ENCODE measurements at places on chromosomes 1 and 21.

DNA sequence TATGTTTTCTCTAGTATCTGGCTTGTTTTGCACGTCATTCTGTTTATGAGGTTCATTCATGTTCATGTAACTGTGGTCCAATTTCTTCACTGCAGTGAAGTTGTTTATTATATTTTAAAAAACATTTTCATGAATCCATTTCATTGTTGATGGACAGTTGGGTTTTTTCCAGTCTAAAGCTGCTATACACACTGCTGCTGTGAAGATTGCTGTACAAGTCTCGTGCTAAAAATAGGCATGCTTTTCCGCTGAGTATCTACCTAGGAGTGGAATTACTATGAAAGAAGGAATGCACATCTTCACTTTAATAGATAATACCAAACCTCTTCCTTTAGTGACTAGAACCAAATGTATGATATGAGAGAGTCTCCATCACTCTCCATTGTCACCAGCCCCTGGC is 49.0 kb upstream of the ETS2 start:
- DNase-seq = no peak

- no peak for DNase-seq
These were observed 85.8 kb downstream of the NIBAN1 start for GRCh38 chr1:184888505-184888904.

GRCh38 chr1:110224240-110224995 is 14.3 kb downstream of the KCNC4 start:
- DNase-seq = no peak

GRCh38 chr1:178916448-178917174 is 45.7 kb upstream of the ANGPTL1 start:
- no peak for DNase-seq

- no peak for DNase-seq
These were observed 726 bp downstream of the TACSTD2 start for GRCh38 chr1:58576325-58576726.

GRCh38 chr1:244050835-244051444 is at the start of gene ZBTB18:
Gene ZBTB18, plus strand, starts transcription at chr1:244051283. Its CDS starts 149 bp downstream, at chr1:244051432.
- no peak for DNase-seq

DNA sequence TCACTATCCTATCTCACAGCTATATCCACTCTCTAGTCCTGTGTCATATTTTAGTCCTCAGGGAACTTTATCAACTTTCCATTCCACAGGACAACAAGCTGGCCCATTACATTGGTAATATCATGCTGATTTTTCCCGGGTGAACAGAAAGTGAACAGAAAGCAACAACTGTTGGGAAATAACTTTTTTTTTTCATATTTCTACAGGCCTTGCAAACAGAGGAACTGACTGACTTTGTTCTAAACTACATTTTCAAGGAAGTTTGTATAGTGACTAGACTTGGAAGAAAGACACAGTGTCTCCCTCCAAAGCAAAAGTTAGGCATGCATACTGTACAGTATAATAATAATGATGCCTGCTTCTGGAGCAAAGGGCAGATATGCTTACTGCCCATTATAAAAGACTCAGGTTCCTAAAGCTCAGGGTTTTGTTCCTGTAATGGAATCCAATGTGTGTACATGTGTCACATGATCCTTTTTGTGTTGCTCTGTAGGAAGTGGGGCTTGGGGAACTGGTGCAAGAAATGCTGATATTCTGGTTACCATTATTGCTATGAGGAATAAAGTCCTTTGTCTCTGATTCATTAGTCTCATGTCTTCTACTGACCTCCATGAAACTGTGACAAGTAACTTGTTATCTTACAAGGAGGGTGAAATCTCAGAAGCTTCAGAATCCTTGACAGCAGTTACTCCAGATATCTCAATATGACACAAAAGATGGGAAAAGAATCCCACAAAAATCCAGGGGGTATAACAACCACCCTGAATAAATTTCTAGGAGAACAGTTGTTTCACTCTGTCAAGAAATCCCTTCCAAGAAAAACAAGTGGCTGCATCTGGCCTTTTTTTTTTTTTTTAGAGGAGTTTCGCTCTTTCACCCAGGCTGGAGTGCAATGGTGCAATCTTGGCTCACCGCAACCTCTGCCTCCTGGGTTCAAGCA is 17.7 kb upstream of the NTPCR start:
- no peak for DNase-seq

- no peak for DNase-seq
These were observed 32.1 kb downstream of the LYST start for GRCh38 chr1:235834620-235835019.

DNA sequence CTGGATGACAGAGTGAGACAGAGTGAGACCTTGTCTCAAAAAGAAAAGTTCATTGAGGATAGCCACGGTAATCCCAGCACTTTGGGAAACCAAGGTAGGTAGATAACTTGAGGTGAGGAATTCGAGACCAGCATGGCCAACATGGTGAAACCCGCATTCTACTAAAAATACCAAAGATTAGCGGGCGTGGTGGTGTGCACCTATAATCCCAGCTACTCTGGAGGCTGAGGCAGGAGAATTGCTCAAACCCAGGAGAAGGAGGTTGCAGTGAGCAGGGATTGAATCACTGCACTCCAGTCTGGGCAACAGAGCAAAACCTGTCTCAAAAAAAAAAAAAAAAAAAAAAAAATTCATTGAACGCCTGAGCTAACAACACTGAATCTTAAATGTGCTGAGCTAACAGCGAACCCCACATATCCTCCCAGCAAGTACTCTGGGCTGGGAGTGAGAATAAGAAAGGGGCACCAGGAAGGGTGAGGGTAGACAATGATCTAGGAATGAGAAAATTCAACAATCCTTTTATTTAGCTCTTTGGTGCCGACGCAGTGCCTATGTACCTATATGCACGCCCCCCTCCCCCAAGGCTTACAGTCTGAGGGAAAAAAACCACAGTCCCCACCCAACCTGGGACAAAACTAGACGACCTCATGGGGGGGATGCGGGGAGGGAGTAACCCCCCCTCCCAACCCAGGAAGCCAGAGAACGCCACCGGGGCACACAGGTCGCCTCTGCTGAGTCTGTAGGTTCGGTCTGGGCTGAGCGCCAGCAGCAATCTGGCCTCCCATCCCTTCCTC is 1.4 kb upstream of the CACNA1S start:
- DNase-seq = no peak

- no peak for DNase-seq
These were observed 1.4 kb downstream of the B4GALT3 start for GRCh38 chr1:161175771-161176453.
